ENCODE measurements at places on chromosomes 7 and 10.

- peak; percentile 14 for DNase-seq
Measured at GRCh38 chr7:21253740-21254687, 173.9 kb upstream of the SP4 start.

DNA sequence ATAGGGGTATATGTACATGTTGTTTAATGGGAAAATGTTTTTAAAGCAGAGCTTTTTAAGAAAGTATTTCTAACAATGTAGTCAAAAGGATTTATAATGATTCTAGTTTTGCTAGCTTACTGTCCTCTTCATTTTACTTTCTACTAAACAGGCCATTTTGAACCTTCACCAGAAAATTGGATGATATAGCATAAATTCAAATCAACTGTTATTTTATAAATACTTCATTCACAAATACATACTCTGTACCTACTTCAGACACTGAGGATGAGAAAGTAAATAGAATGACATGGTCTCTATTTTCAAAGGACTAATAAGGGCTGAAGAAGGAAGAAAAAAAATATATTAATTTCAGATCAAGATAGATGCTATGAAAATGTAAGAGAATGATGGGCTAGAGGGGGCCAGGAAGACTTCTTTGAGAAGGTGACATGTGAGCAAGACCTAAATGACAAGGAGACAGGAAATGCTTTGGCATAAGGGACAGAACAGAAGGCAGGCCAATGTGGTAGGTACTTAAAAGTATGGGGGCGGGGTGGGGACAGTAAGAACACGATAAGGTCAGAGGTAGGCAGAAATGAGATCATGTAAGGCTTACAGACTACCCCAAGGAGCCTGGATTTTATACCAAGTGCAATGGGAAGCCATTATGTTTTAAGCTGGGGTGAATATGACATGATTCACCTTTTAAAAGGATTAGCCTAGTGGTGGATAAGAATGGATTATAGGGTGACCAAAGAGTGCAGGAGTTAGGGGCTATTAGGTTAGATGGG lies 5.2 kb downstream of the NAMPT start:
- peak; percentile 27 for DNase-seq

DNA sequence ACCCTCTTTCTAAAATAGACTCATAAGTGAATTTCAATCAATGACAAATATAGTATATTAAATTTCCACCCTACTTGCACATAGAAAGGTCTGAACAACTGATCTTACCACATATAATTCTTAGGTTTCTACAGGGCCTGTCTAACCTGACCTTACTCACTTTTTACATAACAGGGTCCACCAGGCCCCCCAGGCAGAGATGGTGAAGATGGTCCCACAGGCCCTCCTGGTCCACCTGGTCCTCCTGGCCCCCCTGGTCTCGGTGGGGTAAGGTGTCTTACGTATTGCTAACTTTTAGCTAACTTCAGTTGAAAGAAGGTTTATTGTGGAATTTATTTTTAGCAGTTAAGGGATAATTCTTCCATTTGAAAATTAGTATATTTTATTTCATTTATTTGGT lies 5.3 kb downstream of the COL1A2 start:
- DNase-seq = no peak

- DNase-seq = no peak
Measured at GRCh38 chr7:111192614-111193413, 101.9 kb downstream of the LRRN3 start.

- no peak for DNase-seq
Measured at GRCh38 chr7:114944745-114945625, 23.1 kb downstream of the MDFIC start.

GRCh38 chr10:32851301-32851700 lies 106.7 kb downstream of the ITGB1 start:
- no peak for DNase-seq

- DNase-seq = no peak
Measured at GRCh38 chr7:134685250-134685649, 38.6 kb downstream of the BPGM start.

GRCh38 chr7:26627891-26628341 lies 236.5 kb downstream of the SKAP2 start:
- DNase-seq = no peak

GRCh38 chr7:80960244-80960795 lies 41.5 kb upstream of the SEMA3C start:
- DNase-seq = no peak

DNA sequence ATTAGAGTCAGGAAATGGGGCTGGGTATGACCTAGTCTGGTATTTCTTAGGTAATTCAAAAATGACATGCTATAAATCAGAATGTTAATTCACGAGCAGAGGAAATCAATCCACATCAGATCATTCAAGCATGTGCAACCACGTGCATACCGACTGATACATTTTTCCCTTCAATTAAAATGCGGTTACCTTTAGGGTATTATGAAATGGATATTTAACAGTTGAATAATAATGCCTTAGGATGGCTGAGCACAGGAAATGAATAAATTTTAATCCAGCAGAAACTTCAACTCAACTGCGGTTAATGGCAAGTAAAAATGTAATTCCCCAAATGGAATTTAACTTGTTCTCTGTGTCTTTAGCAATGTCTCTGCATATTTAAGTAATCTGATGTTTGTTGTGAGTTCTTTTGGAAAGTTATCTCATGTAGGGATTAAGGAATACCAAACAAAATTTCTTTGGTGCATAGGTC lies 9.2 kb downstream of the CPA2 start:
- no peak for DNase-seq

DNA sequence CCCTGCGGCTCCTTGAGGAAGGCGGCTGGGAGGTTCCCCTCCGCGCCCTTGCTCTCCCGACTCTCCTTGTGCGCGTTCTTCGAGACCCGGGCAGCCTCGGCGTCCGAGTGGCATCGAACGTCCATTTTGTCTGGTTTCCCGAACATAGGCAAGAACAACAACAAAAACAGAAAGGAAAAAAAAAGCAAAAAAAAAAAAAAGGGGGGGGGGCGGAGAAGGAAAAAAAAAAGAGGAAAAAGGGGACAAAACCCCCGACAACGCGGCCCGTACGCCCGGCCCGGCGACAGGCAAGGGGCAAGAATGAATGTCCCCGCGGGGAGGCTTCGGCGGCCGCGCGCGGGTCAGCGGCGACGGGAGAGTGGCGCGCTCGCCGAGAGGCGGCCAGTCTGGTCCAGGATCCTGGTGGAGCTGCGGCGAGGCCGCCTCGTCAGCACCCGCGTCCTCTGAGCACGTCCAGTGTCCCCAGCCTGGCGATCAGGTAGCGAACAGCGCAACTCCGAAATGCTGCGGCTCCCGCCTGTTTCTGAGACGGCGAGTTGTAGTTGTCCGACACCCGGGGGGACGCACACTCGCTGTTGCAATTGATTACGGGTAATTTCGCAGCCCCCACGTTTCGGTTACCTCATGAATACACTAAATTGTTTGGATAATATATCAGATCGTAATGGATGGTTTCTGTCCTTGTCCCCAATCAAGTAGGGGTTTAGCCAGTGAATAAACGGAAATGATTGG lies at the start of gene VAX1:
Gene VAX1 (minus strand): TSS at position 360 of the 732 bp plus-strand sequence. CDS start 214 bp downstream, at position 146.
- DNase-seq = no peak

GRCh38 chr7:2213551-2214215 lies 19.1 kb downstream of the MAD1L1 start:
- DNase-seq = no peak

- DNase-seq = no peak
Measured at GRCh38 chr7:30799976-30800661, 28.9 kb downstream of the MINDY4 start.

- DNase-seq = no peak
Measured at GRCh38 chr10:14474656-14475055, 143.9 kb upstream of the FRMD4A start.

GRCh38 chr7:128810997-128811396 lies 19.2 kb upstream of the FLNC start:
- no peak for DNase-seq

DNA sequence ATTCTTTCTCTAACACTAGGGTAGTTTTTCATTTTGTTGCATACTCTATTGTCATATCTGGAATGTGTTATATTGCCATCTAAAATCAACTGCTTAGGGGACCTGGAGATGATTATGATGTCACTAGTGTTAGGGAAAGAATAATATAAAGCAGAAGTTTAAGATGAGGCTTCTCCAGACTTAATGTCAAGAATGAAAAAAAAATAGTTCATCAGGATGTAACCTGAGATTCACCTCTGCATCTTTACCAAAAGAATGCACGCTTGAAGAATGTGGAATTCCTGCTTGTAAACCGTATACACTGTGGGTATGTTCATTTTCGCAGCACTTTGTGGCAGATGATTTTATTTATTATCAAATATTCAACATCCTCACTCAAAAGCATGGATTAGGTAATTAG lies 184.6 kb downstream of the ST7 start:
- DNase-seq = no peak

DNA sequence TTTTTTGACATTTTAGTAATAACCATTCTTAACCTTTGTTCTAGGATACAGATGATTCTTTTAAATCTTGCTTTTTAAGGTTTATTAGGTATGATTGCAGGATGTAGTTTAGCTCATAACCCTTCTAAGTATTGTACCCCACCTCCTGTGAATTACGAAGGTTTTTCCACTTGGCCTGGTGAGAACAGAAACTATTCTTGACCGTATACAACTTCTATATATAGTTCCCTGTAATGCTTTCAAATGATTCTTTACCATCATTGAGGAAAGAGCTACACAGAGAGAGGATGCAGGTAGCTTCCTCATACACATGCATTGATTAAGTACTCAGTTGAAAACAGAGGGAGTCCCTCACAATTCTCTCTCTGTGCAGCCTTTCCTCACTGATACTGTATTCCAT lies 86.3 kb downstream of the PALS2 start:
- DNase-seq = no peak

DNA sequence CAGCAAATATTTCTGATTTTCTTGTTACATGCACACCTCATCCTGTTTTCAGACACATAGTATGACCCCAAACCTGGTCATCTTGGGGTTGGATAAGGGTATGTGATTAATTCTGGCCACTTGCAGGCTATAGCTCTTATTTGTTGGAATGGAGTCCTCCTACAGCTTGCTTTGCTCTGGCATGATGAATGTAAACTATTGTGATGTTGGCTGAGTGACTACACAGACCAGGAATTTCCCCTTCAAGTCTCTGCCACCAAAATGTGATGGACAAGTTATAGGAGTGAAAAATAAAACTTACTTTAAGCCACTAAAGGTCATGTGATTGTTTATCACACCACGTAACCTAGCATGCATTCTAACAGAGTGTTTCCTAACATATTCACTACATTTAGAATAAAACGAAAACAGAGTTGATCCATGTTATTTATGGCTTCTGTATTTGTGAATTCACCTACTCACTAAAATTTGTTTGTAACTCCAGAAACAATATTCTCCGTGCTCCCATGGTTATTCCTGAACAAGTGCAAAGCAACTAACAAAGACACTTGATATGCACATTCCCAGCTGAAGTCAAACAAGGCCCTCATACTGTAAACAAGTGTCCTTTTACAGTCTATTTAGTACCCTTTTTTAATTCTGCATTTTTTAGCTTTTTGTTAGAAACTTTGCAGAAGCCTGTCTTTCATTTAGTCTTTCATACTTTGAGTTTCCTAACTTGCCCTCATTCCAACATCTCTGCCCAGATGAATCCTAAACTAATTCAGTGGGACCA lies 599.2 kb upstream of the PCDH15 start:
- DNase-seq = no peak

DNA sequence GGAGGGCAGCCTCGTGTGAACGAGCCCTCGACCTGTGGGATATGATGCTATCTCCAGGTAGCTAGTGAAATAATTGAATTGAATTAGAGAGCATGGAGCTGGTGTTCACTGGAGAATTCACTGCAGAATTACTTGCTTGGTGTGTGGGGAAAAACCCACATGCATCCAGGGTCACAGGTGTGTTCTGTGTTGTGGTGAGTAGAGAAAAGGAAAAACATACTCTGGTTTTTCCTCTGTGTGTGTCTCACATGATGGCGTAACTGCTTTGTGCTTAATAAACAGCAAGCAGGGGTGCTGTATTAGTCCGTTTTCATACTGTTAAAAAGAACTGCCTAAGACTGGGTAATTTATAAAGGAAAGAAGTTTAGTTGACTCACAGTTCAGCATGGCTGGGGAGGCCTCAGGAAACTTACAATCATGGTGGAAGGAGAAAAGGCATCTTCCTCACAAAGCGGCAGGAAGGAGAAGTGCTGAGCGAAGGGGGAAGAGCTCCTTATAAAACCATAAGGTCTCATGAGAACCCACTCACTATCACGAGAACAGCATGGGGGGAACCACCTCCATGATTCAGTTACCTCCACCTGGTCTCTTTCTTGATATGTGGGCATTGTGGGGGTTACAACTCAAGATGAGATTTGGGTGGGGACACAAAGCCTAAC lies 62.6 kb downstream of the TACR2 start:
- DNase-seq = no peak

DNA sequence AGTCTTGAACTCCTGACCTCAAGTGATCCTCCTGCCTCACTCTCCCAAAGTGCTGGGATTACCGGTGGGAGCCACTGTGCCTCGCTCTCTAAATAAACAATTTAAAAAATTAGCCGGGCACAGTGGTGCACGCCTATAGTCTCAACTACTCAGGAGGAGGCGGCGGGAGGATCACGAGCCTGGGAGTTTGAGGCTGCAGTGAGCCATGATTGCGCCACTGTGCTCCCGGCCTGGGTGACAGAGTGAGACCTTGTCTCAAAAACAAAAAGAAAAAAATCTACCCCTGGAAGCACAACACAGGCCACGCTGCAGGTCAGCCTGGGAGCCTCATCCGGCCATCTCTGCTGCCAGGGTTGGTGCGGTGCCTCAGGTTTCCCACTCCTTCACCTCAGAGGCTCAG lies 3.8 kb upstream of the EIF3B start:
- DNase-seq = no peak

DNA sequence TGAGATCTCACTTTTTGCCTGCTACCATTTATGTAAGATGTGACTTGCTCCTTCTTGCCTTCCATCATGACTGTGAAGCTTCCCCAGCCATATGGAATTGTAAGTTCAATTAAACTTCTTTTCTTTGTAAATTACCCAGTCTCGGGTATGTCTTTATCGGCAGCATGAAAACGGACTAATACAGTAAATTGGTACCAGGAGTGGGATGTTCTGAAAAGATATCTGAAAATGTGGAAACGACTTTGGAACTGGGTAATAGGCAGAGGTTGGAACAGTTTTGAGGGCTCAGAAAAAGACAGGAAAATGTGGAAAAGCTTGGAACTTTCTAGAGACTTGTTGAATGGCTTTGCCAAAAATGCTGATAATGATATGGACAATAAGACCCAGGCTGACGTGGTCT lies 10.6 kb upstream of the GARIN1A start:
- DNase-seq = no peak

All from stimulated activated CD4-positive, alpha-beta T cell treated with anti-CD3 and anti-CD28 coated beads, Interleukin-12 subunit alpha, Interleukin-12 subunit beta, amount 100 ng/mL, for 24 hours (primary cell).